ENCODE measurements at places on chromosomes 13 and 19. TPM values are rescaled to one million over a fixed set of nuclear protein-coding genes. Genes with fewer than 3 reads are reported as not detected.

The ARRDC5 gene
- total RNA-seq: 13.2 TPM

The CEACAM19 gene
- 1.4 TPM for total RNA-seq

The CYP2A6 gene
- total RNA-seq: not detected

The ZNF420 gene
- total RNA-seq: 25.0 TPM

The ZNF787 gene
- total RNA-seq: 29.6 TPM

The MBD3L2 gene
- total RNA-seq: not detected

DNA sequence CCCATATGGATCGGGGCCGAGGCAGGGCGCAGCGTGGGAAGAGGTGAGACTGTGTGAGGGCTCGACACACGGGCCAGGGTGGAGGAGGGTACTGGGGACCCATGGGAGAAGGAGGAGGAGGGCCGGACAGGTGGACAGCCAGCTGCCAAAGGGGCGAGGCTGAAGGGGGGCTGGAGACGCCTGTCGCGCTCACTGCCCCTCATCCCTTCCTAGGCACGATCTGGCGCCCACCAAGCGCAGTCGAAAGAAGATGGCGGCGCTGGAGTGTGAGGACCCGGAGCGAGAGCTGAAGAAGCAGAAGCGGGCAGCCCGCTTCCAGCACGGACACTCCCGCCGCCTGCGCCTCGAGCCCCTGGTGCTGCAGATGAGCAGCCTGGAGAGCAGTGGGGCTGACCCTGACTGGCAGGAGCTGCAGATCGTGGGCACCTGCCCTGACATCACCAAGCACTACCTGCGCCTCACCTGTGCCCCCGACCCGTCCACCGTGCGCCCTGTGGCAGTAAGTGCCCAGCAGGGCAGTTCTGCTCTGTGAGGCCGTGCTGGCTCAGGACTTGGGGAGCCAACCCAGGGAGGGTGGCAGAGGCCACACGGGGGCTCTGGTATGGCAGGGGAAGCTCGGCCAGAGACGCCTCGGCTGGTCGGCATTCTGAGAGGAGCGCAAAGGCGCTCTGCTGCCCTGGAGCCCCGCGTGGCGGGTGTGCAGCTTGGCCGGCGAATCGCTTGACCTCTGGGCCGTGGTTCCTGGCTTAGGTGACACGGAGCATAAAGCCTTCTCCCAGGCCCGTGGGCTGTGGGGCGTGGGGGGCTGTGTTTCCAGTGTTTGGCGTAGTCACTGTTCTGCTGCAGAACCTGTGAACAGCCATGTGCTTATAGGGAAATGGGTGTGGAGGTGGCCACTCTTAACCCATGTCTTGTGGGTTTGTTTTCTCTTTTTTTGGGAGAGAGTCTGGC lies 6.9 kb downstream of the LENG9 start:
- DNase-seq: no peak
- H3K36me3 ChIP-seq: peaks cover 94% of the 10 kb centered on the region
- no peak overlapping the region for H3K4me3 ChIP-seq
- H3K27me3 ChIP-seq: no peaks in the 10 kb centered on the region

DNA sequence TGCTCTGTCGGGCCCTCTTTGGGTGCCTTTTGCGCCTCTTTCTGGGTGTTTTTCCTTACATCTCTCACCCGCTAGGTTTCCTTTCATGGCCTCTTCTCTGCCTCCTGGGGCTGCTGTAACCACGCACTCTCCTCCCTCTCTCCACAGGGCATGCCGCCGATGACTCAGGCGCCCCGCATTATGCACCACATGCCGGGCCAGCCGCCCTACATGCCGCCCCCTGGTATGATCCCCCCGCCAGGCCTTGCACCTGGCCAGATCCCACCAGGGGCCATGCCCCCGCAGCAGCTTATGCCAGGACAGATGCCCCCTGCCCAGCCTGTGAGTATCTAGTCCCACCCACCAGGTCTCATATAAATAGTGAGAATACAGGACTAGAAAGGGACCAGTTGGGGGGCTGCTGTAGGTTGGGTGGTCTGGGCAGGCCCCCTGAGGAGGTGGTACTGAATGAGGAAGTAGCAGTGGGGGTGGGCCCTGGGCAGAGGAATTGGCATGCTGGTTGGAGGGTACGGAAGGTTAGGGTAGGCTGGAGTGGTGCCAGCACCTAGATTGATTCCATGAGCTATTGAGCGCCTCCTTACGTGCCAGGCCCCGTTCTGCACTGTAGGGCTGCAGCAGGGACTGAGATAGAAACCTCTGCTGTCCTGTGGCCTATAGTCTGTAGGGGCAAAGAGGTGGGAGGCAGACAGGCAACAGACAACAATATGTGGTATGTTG lies 11.9 kb downstream of the SNRPA start:
- H3K27ac ChIP-seq: no peak overlapping the region
- no peaks in the 10 kb centered on the region for H3K27me3 ChIP-seq

- DNase-seq: no peak
- no peaks in the 10 kb centered on the region for H3K27me3 ChIP-seq
- no peaks in the 10 kb centered on the region for H3K4me1 ChIP-seq
- no peak overlapping the region for H3K27ac ChIP-seq
Observed at GRCh38 chr13:90485436-90485835, 862.1 kb upstream of the MIR17HG start.

DNA sequence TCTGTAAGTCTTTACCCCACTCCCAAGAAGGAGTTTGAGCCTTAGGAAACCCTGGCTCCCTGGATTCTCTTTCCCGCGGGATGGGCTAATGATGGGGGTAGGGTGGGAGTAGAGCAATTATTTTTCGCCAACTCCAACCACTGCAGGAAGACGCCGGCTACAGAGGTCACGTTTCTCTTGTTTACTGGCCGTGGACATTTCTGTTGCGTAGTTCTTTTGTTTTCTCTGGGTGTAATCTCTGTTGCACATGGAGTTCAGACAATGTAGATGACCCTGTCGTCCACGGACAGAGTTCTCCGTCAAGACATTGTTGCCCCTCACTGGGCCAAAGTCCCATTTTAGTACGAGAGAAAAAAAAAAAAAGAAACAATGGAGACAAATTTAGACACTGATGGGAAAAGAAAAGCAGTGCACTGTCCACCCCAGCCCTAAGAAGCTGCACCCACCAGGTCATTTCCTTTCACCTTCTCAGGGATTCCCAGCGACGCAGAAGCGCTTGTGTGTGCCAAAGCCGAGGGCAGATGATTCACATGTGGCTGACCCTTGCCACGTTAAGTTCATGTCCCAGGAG lies 133.9 kb upstream of the ARGLU1 start:
- no peak overlapping the region for H3K27ac ChIP-seq
- no peaks in the 10 kb centered on the region for H3K27me3 ChIP-seq
- no peak overlapping the region for H3K4me3 ChIP-seq
- no peaks in the 10 kb centered on the region for H3K4me1 ChIP-seq

DNA sequence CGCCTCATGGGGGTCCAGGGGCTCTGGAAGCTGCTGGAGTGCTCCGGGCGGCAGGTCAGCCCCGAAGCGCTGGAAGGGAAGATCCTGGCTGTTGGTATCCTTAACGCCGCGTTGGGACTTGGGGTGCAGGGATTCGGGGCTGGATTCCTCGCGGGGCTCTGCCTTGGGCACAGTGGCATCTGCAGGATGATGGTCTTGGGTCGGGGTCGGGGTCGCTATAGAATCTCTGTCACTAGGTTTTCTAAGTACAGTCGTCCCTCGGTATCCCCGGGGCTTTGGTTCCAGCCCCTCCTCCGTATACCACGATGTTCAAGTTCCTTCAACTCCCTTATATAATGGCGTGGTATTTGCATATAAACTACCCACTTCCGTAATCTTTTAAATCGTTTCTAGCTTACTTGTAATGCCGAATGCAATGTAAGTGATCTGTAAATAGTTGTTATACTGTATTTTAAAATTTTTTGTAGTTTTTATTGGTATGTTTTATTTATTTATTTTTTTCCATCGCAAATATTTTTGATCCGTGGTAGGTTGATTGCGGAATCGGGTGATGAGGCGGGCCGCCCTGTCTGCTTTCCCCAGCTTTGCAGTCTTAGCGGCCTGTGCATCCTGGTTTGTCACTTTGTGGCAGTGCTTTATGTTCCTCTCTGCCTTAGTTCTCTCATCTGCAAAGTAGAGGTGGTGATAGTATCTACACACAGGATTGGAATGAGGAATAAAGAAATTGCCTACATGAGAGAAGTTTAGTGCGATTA lies 606 bp downstream of the ERCC5 start:
- H3K27me3 ChIP-seq: no peaks in the 10 kb centered on the region
- peak overlapping the region; percentile 96 for H3K27ac ChIP-seq
- H3K4me3 ChIP-seq: peak overlapping the region; percentile 92
- DNase-seq: peak; percentile 70

- H3K27ac ChIP-seq: no peak overlapping the region
- no peaks in the 10 kb centered on the region for H3K4me1 ChIP-seq
- H3K36me3 ChIP-seq: no peaks in the 10 kb centered on the region
- no peak for DNase-seq
- no peaks in the 10 kb centered on the region for H3K27me3 ChIP-seq
Observed at GRCh38 chr13:44549476-44549875, 26.7 kb downstream of the TSC22D1 start.
